Hepatocyte (in vitro differentiated cells): ENCODE measurements at places on chromosomes 5 and 9. TPM values are rescaled to one million over a fixed set of nuclear protein-coding genes. Genes with fewer than 3 reads are reported as not detected.

DNA sequence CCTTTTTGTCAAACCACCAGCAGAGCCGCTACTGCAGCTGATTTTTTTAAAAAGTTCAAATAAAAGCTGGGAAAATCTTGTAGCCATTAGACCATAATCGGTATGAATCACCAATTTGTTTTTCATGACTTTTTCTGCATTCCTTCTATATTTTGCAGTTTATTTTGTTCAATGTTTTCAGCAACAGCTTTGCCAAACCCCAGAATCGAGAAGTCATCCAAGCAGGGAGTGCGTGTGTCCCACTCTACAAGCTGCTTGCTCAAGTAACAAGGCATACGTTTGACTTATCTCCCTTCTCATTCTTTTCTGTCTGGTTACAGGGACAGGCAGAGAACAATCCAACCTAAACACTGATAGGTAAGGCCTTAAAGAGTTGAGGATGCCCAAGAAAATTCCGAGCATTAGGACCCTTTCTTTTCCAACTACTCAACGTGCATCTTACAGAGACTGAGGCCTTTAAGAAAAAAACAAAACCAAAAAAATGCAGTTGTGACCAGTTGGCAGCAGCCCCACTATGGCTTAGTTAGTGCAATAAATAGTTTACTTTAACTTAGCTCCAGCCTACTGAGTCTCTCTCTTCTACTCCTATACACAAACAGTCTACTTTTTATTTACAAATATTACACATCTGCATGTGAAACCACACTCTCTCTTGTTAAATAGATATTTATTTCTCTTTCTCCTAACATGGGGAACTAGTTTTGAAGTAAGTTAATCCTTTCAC lies 134.7 kb upstream of the SLIT3 start:
- H3K36me3 ChIP-seq = no peaks in the 10 kb centered on the region
- DNase-seq = peak; percentile 17
- H3K4me1 ChIP-seq = no peaks in the 10 kb centered on the region
- no peak overlapping the region for H3K4me3 ChIP-seq

DNA sequence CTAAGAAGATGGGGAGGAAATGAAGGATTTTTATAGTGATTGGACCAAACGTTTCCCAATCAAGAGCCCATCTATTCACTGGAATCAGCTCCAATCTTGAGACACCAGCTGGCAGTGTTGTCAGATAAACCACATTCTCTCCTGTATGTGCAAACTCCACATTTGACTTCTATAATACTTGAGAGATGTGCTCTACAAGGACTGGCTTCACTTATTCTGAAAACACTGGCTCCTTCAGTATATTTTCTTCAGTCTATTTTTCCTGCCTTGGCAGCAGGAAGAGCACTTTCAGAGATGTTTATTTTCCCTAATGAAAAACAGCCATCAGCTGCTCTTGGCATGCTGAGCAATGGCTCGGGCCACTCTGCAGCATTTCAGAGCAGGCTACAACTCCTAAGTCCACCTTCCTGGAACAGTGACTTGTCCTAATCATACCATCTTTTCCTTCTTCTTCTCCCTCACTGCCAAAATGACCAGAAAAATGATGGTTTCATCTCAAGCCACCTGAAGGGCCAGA lies 96.9 kb upstream of the FSTL4 start:
- H3K4me3 ChIP-seq = no peak overlapping the region
- no peak overlapping the region for H3K27ac ChIP-seq
- H3K4me1 ChIP-seq = peaks cover 3% of the 10 kb centered on the region
- H3K27me3 ChIP-seq = no peaks in the 10 kb centered on the region
- peak; percentile 26 for DNase-seq
- H3K36me3 ChIP-seq = no peaks in the 10 kb centered on the region

DNA sequence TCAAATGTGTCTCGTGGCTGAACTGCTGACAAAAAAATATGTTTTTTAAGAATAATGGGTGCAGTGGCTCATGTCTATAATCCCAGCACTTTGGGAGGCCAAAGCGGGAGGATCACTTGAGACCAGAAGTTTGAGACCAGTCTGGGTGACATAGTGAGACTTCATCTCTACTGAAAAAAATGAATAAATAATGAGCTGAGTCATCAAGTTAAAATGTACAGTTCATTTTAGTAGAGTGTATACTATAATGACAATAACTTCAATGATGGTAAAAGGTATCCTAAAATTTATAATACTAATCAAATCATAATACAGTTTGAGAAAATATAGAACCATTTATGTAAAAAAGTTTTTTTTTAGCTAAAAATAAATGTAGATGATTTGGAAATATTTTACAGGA lies 37.9 kb upstream of the TJP2 start:
- H3K4me1 ChIP-seq = peaks cover 11% of the 10 kb centered on the region
- H3K27ac ChIP-seq = no peak overlapping the region
- no peaks in the 10 kb centered on the region for H3K27me3 ChIP-seq
- H3K4me3 ChIP-seq = no peak overlapping the region
- no peaks in the 10 kb centered on the region for H3K36me3 ChIP-seq

DNA sequence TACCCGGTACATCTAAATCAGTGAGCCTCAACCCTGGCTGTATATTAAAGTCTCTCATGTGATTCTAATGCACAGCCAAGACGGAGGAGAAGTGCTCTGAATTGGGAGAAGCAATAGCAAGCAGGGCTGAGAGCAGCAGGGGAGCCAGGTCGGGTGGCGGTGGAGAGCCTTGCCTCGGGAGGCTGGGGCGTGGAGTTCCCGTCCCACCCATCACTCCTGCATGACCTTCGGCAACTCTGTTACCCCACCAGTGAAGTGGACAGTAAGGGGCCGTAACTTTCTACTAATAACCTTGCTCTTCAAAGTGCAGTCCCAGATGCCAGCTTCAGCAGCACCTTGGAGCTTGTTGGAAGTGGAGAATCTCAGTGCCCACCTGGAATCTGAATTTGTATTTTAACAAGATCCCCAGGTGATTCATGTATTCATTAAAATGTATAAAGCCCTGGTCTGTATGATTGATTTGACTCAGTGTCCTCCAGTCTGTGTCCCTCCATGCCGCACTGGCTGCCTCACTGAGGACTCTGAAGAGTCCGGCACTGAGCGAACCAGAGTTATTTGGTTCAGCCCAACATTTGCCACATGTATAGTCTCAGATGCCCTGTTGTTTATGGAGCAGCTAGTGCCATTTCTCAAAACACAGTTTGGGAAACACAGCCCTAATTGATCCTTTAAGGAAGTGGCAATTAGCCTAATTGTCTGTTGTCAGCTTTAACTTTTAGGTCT lies 6.5 kb downstream of the ERGIC1 start:
- no peaks in the 10 kb centered on the region for H3K27me3 ChIP-seq
- DNase-seq = no peak
- no peak overlapping the region for H3K4me3 ChIP-seq
- H3K36me3 ChIP-seq = no peaks in the 10 kb centered on the region

FGF1 gene
- total RNA-seq = 0.08 and 0.23 TPM in 2 replicates

HMMR gene
- 9.8 and 10.6 TPM in 2 replicates for total RNA-seq
